Activated T-cell treated with anti-CD3 and anti-CD28 coated beads, Interleukin-2, amount 50 U/mL, for 48 hours (primary cell): ENCODE measurements at places on chromosomes 7 and 10.

GRCh38 chr10:43958964-43959363 is 310.3 kb upstream of the ZNF32 start:
- no peak for DNase-seq

DNA sequence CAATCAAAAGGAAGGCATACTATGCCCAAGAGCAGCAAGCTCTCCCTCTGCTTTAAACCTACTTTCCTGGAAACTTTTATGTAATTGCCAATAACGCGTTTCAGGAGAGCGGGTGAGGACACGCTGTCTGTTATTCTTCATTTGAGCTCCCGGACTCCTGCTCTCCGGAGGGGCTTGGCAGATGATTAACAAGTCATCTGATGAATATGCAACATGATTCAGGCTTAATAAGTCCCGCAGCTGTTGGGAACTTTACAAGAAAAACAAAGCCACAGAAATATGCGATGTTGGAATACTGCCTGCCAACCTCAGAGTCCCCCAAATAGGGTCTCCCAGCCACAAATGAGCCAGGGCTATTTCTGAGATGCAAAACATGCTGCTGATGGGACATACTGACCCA is 348.0 kb downstream of the GPAM start:
- no peak for DNase-seq

- no peak for DNase-seq
These were observed 92.9 kb downstream of the XRCC2 start for GRCh38 chr7:152583006-152583405.

- no peak for DNase-seq
These were observed 35.0 kb upstream of the LSM8 start for GRCh38 chr7:118148930-118149329.

- DNase-seq: no peak
These were observed 1.1 kb upstream of the SEMA4G start for GRCh38 chr10:100968062-100968736.

- DNase-seq: no peak
These were observed 590.8 kb downstream of the AUTS2 start for GRCh38 chr7:70188901-70189650.

DNA sequence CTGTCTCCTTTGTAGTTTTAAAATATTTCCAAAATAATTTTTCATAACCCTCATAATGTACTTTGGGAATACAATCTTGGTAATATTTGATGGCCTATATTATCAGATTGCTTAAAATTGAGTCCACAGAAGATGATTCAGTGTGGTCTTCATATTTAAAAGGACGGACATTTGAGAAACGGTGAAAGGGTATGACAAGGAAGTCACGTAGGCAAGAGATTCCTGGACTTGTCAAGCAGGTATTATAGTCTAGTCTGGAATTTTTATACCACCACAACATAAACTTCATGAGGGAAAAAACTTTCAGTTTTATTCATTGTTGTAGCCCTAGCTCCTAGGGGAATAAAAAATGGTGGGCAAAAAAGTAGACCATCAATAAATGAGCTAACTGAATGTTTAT is 82.3 kb downstream of the KMT2E start:
- DNase-seq: no peak

- DNase-seq: no peak
These were observed 75.7 kb upstream of the ASAH2 start for GRCh38 chr10:50326757-50327701.
